Stimulated activated CD8-positive, alpha-beta memory T cell treated with anti-CD3 and anti-CD28 coated beads, Interleukin-7, amount 100 ng/mL, for 1 hour (primary cell): ENCODE measurements at places on chromosomes 7 and 10.
A peak's percentile ranks its signal among the peaks of the same experiment; 100 is the strongest.

GRCh38 chr7:150876817-150877526, 24.7 kb downstream of the AOC1 start:
- peak; percentile 18 for DNase-seq

GRCh38 chr7:155842496-155843265, 30.4 kb upstream of the SHH start:
- DNase-seq = no peak

GRCh38 chr10:17394854-17395253, 59.5 kb downstream of the ST8SIA6 start:
- no peak for DNase-seq

- DNase-seq = no peak
Observed at GRCh38 chr10:87546971-87547413, 42.3 kb downstream of the MINPP1 start.

DNA sequence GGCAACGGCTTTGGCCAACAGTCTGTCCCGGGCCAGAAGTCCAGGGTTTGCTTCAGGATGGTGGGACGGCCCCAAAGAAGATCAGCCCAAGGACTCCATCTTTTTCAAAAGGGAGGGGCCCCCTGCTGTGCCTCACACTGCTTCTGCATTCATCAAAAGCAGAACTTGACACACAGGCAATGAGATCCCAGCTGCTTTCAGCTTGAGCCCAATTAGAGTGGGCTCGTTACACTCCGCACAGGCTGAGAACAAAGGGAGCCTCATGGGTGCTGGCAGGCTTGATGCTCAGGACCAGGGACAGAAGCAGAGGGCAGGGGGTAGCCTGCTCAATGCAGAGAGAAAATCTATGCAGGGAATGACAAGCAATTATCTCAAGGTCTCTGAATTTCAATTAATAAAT, 45.5 kb downstream of the VOPP1 start:
- no peak for DNase-seq
